ENCODE measurements at places on chromosomes 3 and 15.

GRCh38 chr3:175737646-175738572, 878.8 kb downstream of the NAALADL2 start:
- no peak for DNase-seq

GRCh38 chr3:27535809-27536392, 51.7 kb upstream of the SLC4A7 start:
- DNase-seq = no peak

DNA sequence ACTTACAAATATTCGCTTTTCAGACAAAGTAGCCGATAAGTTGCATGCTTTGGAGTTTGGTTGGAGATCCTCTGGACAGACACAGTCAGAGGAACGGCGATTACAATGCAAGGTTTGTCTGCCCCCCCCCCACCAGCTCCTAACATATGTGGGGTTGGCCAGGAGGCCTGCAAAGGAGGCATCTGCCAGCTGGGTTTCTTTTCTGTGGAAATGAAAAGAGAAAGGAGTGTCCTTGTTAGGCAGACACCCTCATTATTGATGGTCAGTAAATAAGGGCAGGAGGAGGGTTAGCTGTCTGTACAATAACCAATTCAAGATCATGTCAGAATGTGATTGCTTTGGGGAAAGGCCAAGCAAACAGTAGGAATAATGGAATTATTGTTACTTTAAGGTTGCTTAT, 49.1 kb downstream of the TLNRD1 start:
- no peak for DNase-seq

- DNase-seq = no peak
These were observed 529.7 kb downstream of the IGSF11 start for GRCh38 chr3:118504906-118505305.

GRCh38 chr3:45551214-45552010, 43.1 kb upstream of the LIMD1 start:
- no peak for DNase-seq

GRCh38 chr15:49036650-49037545, 9.3 kb downstream of the SECISBP2L start:
- peak; percentile 14 for DNase-seq

DNA sequence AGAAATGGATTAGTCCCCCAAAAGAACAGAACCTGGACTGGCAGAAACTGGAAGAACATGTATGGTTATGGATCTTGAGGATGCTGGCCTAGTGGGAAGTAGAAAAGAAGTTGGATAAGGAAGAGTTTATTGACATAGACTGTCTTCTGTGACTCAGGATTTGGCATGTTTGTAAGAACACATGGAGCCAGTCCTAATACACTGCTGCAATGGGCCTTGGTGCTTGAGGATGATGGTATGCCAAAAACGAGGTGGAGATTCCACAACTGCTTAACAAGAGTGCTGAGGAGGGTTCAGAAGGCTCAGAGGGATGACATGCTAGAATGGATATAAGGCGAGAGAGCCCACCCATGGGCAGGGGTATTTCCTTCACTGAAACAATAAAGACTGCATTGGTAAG, 22.4 kb downstream of the LZTFL1 start:
- DNase-seq = no peak

DNA sequence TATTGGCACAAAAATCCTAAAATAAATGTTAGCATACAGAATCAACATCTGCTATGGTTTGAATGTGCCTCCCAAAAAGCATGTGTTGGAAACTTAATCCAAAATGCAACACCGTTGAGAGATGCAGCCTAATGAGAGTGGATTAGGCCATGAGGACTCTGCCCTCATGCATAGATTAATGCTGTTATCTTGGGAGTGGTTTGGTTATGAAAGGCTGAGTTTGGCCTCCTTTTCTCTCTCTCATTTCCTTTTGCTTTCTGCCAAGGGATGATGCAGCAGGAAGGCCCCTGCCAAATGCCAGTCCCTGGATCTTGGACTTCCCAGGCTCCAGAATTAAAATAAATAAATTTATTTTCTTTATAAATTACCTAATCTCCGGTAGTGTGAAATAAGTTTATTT, 49.4 kb downstream of the SYNM start:
- no peak for DNase-seq

DNA sequence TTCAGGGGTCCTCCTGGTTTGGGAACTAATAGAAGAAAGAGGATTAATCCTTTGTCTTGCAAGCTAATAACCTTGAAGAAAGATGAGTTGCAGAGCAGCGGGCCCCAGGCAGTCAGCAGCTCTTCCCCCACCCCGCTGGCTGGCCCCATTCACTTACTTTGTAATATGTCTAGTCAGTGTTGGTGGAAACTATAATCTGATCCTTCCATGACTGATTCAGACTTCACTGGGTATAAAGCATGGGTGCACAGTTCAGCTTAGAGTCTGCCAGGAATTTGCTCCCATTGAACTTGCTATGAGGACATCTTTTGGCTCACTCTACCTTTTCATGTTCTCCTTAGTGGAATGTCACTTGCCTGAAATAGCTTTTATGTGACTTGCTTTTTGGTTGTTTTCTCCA, 117.7 kb downstream of the CCNL1 start:
- DNase-seq = no peak

- no peak for DNase-seq
These were observed 33.2 kb upstream of the GOLGA8B start for GRCh38 chr15:34616613-34617012.

- DNase-seq = no peak
These were observed 61.6 kb downstream of the STAG1 start for GRCh38 chr3:136690599-136690998.

Measured in CD4-positive, alpha-beta T cell treated with Interleukin-12 subunit alpha and Interleukin-12 subunit beta, for 1 hour (primary cell).